ENCODE measurements at places on chromosomes 3 and 15.
A peak's percentile ranks its signal among the peaks of the same experiment; 100 is the strongest.

- DNase-seq = no peak
These were observed 61.9 kb upstream of the PHLDB2 start for GRCh38 chr3:111797171-111797615.

- DNase-seq = no peak
These were observed 325.4 kb downstream of the UACA start for GRCh38 chr15:70437882-70438451.

DNA sequence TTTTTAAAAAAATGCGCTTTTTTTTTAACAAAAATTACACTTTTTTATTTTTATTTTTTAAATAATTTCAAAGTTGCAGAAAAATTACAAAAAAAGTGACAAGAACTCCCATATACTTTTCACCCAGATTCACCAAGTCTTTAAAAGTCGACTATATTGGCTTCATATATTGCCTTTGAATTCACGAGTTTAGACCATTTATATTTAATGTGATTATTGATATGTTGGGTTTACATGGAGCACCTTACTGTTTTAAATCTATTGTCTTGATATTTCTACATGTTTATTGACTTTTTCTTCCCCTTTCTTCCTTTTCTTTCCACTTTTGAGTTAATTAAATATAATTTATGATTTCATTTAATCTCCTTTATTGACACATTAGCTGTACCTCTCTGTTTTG lies 127.2 kb downstream of the OPA1 start:
- DNase-seq = no peak

GRCh38 chr3:52891615-52892081 lies 5.7 kb downstream of the STIMATE start:
- no peak for DNase-seq

GRCh38 chr3:139460076-139460475 lies 16.2 kb downstream of the RBP2 start:
- no peak for DNase-seq

DNA sequence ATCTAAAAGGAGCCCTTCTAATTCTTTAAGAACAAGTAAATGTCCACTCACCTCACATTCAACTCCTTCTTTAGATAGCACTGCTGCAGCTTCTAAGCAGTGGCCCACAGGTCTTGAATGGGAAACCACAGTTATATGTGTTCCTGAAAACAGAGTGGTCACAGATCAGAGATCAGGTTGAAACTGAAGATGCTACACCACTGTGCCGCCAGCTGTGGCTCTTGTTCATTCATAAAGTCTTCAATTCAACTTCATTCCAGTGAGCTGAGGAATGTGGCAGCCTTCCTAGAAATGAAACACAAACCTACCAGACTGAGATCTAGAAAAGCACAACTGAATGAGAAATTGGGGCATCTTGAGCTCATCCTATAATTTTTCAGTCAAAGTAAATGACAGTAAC lies 4.0 kb downstream of the PDHB start:
- no peak for DNase-seq

- no peak for DNase-seq
These were observed 170.2 kb upstream of the LRRC3B start for GRCh38 chr3:26452363-26452762.

DNA sequence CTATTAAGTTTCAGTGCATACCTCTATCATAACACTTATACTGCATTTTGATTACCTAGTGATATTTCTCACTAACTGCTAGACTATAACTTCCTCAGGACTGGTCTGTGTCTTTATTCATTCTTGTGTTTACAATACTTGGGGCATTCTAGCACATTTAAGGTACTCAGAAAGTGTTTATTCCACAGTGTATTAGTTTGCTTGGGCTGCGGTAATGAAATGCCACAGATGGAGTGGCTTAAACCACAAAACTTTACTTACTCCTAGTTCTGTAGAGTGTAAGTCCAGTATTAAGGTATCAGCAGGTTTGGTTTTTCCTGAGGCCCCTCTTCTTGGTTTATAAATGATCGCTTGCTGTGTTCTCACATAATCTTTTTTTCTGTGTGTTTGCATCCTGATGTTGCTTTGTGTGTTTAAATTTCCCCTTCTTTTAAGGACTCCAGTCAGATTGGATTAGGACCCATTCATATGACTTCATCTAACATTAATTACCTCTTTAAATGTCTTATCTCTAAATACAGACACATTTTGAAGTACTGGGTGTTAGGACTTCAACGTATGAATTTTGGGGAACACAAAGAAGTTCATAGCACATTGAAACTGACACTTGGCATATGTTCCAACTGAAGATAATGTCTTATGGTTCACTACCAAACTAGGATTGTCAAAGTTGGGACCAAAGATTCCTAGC lies 23.9 kb downstream of the RNF111 start:
- no peak for DNase-seq

DNA sequence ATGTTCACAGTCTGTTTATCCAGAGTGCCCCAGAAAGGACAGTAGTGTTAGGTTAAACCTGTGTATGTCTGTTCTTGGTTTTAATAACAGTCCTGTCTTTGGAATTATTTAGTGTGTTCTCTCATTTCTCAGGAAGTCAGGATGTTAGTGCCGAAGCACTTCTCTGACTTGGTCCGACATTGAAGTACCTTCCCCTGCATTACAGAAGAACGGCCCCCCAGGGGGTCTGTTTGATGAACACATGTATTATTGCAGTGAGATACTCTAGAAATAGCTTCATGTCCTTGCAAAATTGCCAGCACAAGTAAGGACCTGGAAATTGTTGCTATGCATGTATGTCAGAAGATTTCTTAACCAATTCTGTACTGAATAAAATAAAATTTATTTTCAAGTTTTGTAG lies 110.9 kb downstream of the IGF1R start:
- no peak for DNase-seq

DNA sequence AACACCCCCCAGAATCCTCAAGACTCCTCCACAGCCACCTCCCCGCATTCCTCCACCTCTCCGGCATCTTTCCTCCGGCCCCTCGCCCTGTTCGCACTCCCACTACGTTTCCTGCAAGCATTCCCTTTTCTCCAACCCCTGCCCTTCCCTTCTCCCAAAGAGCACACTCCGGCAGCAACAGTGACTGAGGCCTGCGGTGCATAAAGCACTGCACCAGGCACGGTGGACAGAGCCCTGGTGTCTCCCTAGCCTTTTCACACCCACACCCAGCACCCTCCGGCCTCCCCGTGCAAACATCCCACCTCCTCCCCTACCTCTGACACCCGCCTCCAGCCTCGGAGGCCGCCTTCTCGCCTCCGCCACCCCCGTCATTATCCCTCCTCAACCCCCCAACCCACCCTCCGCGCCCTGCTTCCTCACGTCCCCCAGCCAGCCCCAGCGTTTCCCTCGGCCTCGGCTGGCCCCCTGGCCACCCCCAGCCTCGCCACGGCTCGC lies 577 bp downstream of the ZNF148 start:
- DNase-seq = peak; percentile 23

- DNase-seq = no peak
These were observed 95.0 kb downstream of the ATG7 start for GRCh38 chr3:11367143-11367693.

Measured in T follicular helper cell (primary cell).